KG1 (cell line): ENCODE measurements at places on chromosomes 3 and 15.

- DNase-seq = no peak
Observed at GRCh38 chr3:187669675-187670504, at the start of gene SST. TSS of gene SST (minus strand) at chr3:187670394. CDS start at chr3:187670291, 103 bp downstream.

- DNase-seq = no peak
Observed at GRCh38 chr3:194572944-194573491, 60.2 kb downstream of the TMEM44 start.

- DNase-seq = no peak
Observed at GRCh38 chr15:82181371-82181770, 81.2 kb downstream of the EFL1 start.

DNA sequence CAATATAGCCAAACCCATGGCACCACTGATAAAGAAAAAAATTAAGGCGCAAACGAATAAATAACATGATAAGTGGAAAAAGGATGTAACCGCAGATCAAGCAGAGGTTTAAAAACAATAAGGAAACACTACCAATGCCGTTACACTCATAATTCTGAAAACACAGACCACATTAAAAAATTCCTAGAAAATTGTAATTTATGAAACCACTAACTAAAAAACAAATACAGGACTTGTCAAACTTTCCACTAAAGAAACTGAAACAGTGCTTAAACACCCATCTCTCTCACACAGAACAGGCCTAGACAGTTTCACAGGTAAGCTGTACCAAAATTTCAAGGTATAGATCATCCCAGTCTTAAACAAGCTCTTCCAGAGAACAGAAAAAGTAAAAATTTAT is 28.4 kb downstream of the PCSK6 start:
- DNase-seq = no peak

DNA sequence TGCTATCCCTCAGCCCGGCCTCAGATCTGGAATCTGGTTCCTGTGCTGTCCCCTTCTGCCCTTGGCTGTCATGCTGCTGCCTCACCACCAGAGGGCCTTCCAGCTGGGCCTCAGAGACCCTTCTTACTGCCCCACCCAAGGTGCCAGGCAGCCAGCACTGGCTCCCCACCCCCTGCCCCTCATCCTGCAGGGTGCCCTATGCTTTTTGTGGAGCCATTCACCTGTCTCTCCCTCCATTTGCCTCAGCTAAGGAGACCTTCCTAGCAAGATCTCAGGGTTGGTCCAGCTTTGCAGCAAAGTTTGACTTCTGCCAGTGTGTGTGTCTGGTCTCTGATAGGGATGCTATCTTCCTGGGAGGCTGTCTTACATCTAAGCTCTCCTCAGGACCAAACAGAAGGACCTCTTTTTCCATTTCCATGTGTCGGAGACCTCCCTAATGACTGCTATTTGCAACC is 1.9 kb upstream of the VWA5B2 start:
- no peak for DNase-seq

- DNase-seq = no peak
Observed at GRCh38 chr3:137709011-137709601, 55.0 kb upstream of the SOX14 start.

DNA sequence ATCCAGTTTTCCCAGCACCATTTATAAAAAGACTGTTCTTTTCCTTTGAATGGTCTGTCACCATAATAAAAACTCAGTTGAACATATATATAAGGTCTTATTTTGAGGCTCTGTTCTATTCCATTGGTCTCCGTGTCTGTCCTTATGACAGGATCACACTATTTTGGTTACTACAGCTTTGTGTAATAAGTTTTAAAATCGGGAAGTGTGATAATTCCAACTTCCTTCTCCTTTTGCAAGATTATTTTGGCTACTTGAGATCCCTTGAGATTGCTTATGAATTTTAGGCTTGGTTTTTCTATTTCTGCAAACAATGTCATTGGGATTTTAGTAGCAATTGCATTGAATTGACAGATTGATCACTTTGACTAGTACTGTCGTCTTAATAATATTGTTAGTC is 35.7 kb downstream of the SACM1L start:
- DNase-seq = no peak

DNA sequence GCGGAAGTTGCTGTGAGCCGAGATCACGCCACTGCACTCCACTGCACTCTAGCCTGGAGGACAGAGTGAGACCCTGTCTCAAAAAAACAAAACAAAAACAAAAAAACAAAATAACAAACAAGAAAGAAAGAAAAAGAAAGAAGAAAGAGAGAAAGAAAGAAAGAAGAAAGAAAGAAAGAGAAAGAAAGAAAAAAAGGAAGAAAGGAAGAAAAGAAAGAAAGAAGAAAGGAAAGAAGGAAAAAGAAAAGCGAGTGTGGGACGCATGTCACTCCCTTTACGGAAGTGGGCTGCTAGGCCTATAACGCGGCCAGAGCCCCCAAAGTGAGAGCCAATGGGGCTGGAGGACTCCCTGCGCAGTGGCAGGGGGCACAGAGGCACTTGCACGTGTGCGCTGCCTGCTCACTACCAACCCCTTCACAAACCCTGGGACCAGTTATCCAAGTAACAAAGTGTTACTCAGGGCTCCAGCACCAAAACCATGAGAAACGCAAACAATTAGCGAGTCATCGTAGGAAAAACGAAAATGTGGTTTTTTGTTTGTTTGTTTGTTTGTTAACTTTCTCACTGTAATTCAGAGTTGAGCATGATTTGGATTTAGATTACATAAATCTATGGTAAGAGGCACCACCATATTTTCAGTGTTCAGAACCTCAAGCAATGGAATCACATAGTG is 40.8 kb upstream of the ATP1B3 start:
- DNase-seq = no peak

- DNase-seq = no peak
Observed at GRCh38 chr3:170425491-170426239, 7.0 kb downstream of the CLDN11 start.

GRCh38 chr3:112379020-112379690 is 46.2 kb downstream of the CD200 start:
- DNase-seq = no peak

GRCh38 chr3:40047406-40047805 is 238.0 kb downstream of the MYRIP start:
- no peak for DNase-seq

GRCh38 chr3:51955175-51955892 is at the start of gene GPR62:
TSS of gene GPR62 (plus strand) at chr3:51955381. CDS start at chr3:51955653, 272 bp downstream.
- no peak for DNase-seq

GRCh38 chr3:171346582-171347300 is 113.5 kb downstream of the TNIK start:
- no peak for DNase-seq

DNA sequence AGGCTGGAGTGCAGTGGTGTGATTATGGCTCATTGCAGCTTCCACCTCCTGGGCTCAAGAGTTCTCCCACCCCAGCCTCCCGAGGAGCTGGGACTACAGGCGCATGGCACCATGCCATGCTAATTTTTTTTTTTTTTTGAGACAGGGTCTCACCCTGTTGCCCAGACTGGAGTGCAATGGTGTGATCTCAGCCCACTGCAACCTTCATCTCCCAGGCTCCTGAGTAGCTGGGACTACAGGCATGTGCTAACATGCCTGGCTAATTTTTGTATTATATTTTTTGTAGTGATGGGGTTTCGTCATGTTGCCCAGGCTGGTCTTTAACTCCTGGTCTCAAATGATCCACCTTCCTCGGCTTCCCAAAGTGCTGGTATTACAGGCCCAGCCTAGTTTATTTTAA is 4.0 kb downstream of the TEX9 start:
- no peak for DNase-seq

GRCh38 chr15:29656636-29657475 is 165.4 kb downstream of the TJP1 start:
- DNase-seq = no peak

DNA sequence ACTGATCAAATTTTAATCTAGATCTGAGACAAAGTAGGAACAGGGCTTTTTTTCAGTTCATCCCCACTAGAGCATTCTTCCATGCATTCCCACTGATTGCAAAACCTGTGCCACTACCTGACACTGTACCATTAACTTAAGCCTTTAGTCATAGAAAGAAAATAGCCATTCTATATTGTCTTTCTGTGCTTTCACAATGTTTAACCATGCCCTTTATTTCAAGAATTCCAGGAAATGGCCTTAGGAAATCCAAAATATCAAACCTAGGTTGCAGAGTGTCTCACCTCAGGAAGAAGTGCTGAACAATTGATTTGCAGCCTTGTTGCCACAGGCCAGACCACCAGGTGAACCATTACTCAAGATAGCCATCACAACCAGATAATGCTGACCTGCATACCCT is 56.2 kb upstream of the TGFBR2 start:
- no peak for DNase-seq

DNA sequence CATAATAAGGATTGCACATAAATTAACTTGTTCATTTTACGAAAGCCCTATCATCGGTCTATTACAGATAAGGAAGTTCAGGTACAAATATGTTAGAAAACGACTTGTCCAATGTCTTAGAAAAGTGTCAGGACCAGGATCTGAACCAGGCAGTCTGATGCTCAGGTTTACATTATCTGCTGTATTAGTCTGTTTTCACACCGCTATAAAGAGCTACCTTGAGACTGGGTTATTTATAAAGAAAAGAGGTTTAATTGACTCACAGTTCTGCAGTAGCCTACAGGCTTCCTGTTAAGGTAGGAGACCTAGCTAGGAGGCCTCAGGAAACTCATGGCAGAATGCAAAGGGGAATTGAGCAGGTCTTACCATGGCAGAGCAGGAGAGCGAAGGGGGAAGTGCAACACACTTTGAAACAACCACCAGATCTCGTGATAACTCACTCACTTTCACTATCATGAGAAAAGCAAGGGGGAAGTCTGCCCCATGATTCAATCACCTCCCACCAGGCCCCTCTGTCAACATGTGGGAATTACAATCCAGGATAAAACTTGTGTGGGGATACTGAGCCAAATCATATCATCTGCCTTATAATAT is 45.8 kb upstream of the GOLIM4 start:
- DNase-seq = no peak

DNA sequence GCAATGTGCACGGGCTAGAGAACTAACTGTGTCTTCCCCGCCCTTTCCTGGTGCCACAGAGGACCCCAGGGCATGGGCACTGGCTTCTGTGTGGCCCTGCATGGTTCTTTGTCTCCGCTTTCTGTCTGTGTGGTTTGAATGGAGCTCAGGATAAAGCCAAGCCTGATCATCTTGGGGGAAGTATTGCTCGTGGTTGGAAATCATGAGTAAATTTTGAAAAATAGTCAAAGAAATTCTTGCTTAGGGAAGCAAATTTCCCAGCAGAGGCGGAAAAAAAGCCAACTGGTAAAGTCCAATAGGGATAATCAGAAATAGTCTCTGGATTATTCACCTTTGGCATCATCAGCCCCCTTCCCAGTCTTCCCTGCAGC is 55.4 kb downstream of the MAGEF1 start:
- DNase-seq = no peak

- DNase-seq = no peak
Observed at GRCh38 chr3:43794776-43795175, 104.0 kb downstream of the ABHD5 start.

GRCh38 chr3:150779402-150779858 is 16.5 kb upstream of the SIAH2 start:
- no peak for DNase-seq

DNA sequence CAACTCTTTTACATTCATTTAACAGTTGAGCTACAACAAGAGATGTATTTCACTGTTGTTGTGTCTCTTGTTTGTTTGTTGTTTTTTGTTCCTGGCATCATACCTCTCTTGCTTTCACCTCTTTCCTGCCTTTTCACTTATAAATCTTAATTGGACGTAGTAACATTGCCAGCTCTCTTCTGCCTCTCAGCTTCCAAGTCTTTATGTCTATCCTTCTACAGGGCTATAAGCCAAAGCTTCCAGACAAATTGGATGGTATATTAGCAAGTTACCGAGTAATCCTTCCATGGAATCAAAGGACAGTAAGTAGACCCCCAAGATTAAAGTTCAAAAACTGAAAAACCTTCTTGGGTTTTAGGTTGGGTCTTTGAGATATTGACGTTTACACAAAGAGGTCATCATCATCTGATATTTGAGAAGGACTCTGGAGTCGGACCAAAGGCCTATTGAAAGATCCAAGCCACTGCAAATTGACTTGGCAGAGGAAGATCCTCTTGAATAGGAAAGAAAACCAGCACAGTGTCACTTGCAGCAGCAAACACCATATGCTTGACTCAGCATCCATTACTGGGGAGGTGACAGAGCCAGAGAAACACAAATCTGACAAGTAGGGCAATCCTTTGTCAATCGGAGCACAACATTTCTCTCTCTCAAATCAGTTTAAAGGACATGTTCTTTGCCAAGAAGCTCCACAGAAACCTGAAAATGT is 648.5 kb upstream of the NR2F2 start:
- no peak for DNase-seq

GRCh38 chr3:19527746-19528145 is 379.4 kb downstream of the KCNH8 start:
- no peak for DNase-seq

- no peak for DNase-seq
Observed at GRCh38 chr3:130773366-130773765, 26.7 kb upstream of the PIK3R4 start.

DNA sequence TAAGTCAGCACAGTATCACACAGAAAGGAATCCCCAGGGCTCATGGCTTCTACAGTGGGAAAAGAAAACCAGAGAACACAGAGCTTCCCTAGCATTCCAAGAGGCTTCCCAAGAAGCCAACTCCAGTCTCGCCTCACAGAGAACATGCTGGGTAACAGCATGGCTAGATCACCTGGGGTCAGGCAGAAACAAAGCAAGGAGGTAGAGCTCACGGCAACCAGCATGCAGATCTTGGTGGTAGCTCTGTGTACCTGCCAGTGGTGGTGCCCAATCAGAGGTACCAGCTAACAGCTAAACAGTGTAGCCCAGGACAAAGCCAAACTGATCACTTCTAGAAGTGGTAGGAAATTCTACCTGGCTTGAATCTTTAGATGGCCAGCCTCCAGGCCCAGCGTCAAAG is 31.3 kb downstream of the POLQ start:
- no peak for DNase-seq

DNA sequence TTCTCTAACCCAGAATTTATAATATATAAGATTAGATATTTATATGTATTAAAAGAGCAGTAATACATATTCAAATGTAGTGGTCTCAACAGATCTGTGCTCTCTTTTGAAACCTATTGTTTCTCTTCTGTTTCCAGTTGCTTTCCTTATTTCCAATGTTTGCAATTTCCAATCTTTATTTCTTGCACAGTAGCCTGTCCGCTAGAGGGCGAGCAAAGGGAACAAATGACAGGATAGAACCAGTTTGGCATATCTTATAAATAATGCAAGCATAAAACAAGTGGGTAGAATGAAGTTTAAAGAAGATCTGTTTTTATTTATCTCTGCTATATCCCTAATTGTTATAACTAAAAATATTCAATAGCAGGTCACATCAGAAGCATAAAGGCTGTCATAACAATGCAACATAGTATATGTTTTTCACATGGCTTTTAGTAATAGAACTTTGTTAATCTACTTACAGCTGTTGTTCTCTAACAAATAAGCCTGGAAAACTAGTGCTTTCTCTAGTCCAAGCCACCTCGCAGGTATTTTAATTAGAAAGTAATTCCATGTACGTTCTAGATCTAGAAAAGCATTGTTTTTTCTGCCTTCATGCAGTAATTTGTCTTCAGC is 15.1 kb upstream of the TCAIM start:
- no peak for DNase-seq
